ENCODE measurements at places on chromosomes 2 and 18.

DNA sequence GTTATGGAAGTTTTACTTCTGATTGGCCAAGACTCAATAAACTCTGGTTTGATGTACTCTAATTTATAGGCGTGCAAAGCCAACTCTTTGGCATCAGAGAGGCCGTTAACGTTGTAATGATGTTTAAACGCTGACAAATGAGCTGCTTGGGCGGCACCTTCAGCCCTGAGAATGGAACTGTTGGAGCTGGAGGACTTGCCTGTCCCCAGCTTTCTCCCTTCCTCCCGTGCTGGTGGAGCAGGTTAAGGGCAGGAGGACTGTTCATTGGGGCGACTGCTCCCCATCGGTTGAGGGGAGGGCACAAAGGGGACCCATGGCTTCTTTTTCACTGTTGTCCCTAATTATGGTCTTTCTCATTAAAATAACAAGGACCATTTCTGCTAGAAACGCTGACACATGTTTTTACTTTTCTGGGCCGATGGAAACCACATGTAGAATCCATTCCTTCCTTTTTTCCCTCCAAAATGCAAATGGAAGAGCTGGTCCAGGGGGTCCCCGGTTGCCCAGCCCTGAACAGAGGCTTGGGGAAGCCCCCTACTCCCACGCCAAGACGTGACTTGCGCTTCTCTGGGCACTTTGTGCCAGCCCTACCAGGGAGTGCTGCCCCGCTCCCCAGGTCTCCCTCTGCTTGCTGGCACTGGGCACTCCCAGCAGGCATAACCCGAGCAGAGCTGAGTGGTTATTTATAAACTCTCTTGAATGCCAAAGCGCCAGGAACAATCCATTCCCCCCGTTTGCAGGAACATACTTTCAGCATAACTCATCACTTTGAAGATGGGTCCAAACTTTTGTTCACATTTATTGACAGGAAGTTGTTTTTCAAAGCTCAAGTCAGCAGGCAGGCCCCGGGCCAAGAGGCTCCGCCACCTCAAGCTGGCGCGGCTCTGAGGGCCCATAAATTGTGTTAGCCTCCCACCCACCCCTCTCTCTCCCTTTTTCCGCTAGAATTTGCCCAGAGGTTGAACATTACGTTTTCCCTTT lies 170.1 kb downstream of the ASB1 start:
- peak; percentile 61 for DNase-seq

DNA sequence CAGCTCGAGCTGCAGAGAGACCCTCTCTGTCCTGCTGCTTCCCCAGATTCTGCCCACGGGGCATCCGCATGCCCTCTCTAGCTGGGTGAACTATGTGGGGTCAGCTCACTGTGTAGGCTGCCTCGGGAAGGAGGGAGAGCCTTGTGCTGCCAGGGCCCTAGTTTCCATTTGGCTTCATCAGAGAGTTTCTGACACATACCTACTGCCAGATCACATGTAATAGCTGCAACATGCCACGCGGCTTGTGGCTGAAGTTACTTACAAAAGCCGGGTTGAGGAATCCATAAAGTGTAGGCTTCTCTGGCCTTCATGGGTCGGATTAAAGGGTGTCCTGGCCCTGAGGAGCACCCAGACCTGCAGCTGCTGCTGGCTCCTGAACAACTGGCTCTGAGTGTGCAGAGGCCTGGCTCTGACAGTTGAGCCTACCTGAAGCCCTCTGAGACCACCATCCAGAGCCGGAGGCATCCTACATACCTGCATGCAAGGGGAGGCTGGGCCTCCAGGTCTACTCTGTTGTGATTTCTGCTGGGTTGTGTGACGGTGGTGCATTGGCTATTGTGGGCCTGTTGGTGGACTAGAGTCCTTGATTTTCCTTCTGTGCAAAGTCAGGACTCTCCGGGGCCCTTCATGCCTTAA lies 130.0 kb downstream of the SH3RF3 start:
- no peak for DNase-seq

GRCh38 chr2:190184460-190184859 lies 121.9 kb upstream of the MSTN start:
- no peak for DNase-seq

- peak; percentile 94 for DNase-seq
These were observed 48.0 kb downstream of the CDK15 start for GRCh38 chr2:201854221-201854801.

- no peak for DNase-seq
These were observed 59.1 kb upstream of the RTN4 start for GRCh38 chr2:55109219-55109891.

DNA sequence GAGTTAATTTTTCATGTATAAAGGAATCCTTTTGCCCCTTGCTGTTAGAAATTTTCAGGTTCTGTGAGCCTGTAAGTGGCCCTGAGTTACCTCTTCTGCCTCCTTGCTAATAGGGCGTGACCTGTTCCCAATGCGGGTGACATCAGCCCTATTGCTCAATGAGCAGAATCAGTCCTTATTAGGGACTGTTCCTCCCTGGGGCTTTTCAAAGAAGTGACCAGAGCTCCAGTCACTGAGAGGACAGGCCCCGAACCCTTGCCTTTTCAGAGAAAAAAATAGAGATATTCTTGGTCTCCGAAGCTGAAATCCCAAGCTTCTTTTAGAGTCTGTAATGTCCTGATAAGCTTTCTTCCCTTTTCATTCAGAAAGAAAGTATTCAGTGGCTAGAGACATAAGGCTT lies 8.2 kb upstream of the APOB start:
- no peak for DNase-seq

DNA sequence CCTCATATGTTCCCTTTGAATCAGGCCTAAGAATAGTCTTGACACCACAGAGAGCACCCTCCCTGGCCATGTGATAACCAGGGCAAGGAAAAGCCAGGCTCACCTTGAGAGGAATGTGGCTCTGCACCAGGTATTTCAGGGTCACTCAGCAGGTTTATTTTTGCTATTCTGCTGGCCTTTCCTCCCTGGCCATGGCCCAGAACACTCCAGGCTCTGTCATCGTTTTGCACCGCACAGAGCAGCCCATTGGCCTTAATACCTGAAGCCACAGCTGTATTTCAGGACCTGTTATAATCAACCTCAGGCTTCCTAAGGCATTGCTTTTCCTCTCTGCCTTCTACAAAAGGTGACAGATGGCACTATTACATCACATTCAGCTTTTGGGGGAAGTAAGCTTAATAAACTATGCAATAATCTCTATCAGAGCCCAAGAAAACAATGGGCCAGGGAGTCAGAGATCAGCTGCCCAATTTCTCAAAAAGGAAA lies 668.3 kb downstream of the IRS1 start:
- DNase-seq: no peak
